ENCODE measurements at places on chromosomes 12 and 14.
A peak's percentile ranks its signal among the peaks of the same experiment; 100 is the strongest.

DNA sequence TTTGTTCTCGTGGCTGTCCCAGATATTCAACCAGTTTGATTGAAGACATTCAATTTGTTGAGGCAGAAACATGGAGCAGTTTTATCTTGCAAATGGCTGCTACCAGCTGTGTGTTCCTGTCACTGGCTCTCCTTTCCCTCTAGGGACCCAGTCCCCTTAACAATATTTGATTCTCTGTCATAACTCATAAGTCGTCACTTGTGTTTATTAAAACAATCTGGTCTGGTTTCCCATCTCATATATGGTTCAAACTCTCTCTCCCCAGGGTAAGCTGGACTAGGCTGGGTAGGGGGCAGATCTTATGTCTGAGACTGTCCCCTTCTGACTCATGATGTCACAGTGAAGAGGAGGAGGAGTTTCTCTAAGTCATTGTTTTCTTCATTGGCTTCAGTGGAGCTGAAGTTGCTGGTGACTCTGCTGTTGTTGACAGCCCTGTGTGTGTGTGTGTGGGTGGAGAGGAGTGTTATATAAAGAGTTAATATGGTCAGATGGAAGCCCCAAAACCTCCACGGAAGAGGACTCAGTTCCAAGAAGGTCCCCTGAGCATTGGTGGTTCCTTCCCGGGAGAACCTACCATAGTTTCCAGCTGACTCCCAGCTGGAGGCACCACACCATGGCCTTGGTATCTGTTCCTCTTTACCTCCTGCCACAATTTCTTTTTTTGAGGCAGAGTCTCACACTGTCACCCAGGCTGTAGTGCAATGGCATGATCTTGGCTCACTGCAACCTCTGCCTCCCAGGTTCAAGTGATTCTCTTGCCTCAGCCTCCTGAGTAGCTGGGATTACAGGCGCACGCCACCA is 16.1 kb upstream of the GNG2 start:
- DNase-seq = peak; percentile 39

DNA sequence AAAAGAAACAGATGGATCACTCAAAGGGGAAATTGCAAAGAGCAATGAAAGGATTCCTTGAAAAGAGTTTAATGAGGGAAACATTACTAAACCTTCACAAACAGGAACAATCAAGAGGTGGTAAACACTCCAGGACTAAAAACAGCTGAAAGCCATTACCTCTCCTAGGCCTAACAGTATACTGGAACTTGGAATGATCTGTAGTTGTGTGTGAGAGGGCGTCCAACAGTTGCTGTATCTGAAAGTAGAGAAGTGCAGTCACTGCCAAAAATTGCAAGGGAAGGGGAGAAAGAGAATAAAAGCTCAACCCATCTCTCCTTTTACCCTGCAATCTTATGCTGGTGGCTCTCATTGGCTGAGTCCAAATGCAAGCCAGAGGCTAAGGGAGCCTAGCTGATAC is 17.0 kb upstream of the MIS18BP1 start:
- no peak for DNase-seq

DNA sequence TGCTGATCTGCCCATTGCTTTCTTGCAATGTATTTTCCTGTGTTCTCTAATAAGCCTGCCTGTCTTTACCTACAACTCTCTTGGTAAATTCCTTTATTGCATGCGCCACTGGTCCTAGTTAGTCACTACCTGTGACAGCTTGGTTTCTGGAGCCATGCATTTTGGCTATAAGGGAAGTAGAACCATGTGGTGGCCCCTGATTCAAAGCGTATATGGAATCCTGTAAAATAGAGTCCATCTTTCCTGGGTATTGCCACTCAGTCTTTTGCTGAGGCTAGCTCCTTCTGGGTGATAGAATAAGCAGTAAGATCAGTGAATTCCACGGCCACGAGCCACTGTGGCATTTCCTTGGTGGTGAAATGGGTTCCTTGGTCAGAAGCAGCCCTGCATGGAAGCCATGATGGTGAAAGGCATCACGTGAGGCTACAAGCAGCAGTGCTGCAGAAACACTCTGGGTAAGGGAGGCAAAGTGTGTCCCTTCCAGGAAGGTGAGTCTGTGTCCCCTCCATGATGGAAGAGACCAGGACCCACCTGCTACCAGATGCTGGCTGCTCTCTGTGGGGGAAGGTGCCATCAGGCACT is 19.6 kb downstream of the TNFAIP2 start:
- no peak for DNase-seq

- no peak for DNase-seq
These were observed 75.9 kb upstream of the TSPAN11 start for GRCh38 chr12:30850684-30851083.
